Astrocyte (in vitro differentiated cells and primary cell): ENCODE measurements at places on chromosomes 2 and 18. TPM values are rescaled to one million over a fixed set of nuclear protein-coding genes. Genes with fewer than 3 reads are reported as not detected.

ALK gene
- total RNA-seq = 0.16 and 0.46 TPM in 2 replicates

CPS1 gene
- total RNA-seq = 5.8 and 8.0 TPM in 2 replicates

DNA sequence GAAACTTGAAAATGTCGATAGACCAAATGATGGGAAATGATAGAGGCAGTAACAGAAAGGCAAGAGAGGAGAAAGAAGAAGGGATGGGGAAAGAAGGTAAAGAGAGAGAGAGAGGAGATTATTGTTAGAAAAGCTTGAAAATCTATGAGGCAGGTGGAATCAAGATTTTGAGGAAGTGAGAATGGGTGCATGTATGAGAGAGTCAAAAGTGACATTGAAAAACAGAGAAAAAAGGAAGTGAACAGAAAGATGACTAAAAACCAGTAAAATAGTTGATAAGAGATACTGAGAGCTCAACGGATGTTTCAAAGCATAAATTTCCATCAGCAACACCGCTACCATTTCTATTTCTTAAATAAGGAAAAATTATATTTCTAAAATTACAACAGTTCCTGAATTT is 327.4 kb upstream of the CWC22 start:
- DNase-seq = no peak

GRCh38 chr2:74078466-74078865 is 69.2 kb downstream of the BOLA3 start:
- no peak for DNase-seq

GCG gene
- not detected in 2 replicates for total RNA-seq
